ENCODE measurements at places on chromosomes 11 and 22.

- no peaks in the 10 kb centered on the region for H3K27me3 ChIP-seq
- no peaks in the 10 kb centered on the region for H3K4me1 ChIP-seq
- H3K36me3 ChIP-seq = no peaks in the 10 kb centered on the region
- no peak for DNase-seq
Observed at GRCh38 chr22:45516923-45517675, 14.4 kb downstream of the FBLN1 start.

DNA sequence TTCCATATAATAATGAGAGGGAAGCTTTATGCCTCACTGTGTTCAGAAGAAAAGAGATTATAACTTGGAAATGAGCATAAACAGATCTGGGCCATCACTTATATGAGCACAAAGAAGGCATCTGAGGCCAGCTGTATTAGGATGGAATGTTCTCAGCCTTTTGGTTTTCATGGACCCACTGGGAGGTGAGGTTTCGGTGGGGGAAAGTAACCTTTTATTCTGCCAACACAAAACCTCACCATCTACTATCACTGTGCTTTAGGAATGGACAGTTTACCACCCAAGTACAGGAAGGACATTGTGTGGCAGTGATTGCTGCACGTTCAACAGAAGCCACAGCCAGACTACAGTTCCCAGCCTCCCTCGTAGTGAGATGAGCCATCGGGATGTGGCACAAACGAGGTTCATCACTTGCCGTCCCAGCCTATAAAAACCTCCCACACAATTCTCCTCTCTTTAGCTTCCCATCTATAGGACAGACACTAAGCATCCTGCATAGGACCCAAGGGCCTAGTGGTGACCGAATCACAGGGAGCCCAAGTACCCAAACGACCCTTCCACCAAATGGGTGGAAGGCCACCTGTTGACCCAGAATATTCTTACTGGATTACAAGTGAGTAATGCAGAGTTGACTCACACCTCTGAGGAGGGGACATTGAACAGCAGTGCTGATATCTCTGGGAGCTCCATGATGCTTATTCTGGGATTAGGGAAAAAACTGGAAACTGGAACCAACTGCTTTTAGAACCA is 121.5 kb upstream of the RAG2 start:
- H3K4me1 ChIP-seq = no peaks in the 10 kb centered on the region
- H3K36me3 ChIP-seq = no peaks in the 10 kb centered on the region
- no peak overlapping the region for H3K27ac ChIP-seq

- no peaks in the 10 kb centered on the region for H3K36me3 ChIP-seq
- DNase-seq = no peak
- no peak overlapping the region for H3K4me3 ChIP-seq
- H3K27ac ChIP-seq = no peak overlapping the region
- H3K27me3 ChIP-seq = no peaks in the 10 kb centered on the region
Observed at GRCh38 chr11:16779436-16779835, 41.0 kb downstream of the C11orf58 start.

DNA sequence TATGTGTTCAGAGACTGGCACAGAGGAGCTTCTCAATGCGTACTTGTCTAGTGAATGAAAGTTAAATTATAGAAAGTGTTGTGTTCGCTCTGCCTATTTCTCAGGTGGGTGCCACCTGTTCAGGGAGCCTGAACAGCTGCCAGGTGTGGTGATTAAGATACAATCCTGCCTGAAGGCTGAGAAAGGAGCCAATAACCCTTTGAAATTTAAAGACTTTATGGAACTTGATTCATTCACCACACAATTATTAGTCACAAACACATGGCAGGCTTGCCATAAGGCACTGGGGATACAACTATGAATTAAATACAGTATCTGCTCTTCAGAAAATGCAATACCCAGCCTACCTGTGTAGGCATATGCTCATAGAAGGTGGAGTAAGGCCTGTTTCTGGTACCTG is 92.9 kb upstream of the AMOTL1 start:
- no peak for DNase-seq
- no peak overlapping the region for H3K4me3 ChIP-seq
- no peaks in the 10 kb centered on the region for H3K27me3 ChIP-seq
- H3K36me3 ChIP-seq = no peaks in the 10 kb centered on the region

DNA sequence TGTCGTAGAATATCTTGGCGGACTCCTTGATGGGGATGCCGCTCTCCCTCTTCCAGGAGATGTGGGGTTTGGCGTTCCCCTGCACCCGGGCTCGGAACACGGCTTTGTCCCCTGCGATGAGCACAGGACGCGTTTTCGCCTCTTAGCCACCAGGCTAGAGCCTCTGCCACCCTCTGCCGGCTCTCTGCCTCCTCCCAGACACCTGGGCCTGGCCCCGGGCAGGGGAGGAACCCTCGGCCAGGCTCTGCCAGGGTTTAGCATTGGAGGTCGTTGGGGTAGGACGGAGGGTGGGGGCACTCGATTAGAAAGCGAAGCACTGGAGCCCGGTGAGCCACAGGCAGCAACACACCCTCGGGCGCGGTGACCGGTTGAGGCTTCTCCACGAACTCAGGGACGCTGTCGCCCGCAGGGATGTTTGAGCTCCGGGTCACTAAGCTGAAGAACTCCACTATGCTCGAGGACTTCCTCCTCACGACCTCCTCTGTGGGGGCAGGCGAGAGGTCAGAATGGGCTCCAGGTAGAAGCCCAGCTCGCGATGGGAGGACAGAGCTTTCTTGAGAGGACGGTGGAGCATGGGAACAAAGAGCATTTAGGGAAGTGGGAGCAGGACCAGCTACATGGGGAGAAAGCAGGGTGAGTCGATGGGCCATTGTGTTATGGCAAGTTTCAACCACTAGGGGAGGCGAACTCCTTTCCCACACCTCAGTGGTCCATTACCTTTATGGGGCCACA is 4.3 kb downstream of the IGSF22 start:
- H3K27me3 ChIP-seq = peaks cover 15% of the 10 kb centered on the region
- no peak overlapping the region for H3K27ac ChIP-seq
- H3K4me3 ChIP-seq = peak overlapping the region; percentile 84
- DNase-seq = peak; percentile 32

GRCh38 chr22:38218661-38219622 is 17.1 kb downstream of the MAFF start:
- no peaks in the 10 kb centered on the region for H3K27me3 ChIP-seq
- no peak for DNase-seq
- no peak overlapping the region for H3K4me3 ChIP-seq
- peak overlapping the region; percentile 14 for H3K27ac ChIP-seq
- peaks cover 14% of the 10 kb centered on the region for H3K4me1 ChIP-seq

DNA sequence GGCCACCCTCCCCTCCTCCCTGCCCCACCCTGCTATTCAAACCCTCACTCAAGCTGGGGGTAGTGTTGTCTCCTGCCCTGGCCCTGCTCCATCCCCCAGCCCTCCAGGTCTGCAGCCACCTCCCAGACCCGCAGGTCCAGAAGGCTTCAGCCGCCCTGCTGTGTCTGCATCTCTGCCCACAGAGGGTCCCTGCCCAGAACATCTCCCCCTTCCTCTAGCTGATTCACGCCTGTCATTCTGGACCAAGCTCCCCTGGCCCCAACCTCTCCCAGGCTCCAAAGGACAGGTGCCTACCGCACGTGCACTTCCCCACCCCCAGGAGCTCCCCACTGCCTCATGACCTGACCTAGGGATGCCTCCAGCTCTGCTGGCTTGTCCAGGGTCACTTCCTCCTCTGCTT is 16.0 kb upstream of the SHISAL1 start:
- H3K27ac ChIP-seq = no peak overlapping the region
- no peaks in the 10 kb centered on the region for H3K36me3 ChIP-seq
- H3K27me3 ChIP-seq = peaks cover 50% of the 10 kb centered on the region
- DNase-seq = no peak

All from activated T-helper 2 cell treated with anti-CD3 and anti-CD28 coated beads, Interferon-gamma antibody, Interleukin-2, Interleukin-4, amounts not matched to agents 10 μg/mL and 5 μg/mL and 100 μg/mL, durations not matched to agents 14 hours and 24 hours and 36 hours (primary cell).